ENCODE measurements at places on chromosomes 16 and 17.

DNA sequence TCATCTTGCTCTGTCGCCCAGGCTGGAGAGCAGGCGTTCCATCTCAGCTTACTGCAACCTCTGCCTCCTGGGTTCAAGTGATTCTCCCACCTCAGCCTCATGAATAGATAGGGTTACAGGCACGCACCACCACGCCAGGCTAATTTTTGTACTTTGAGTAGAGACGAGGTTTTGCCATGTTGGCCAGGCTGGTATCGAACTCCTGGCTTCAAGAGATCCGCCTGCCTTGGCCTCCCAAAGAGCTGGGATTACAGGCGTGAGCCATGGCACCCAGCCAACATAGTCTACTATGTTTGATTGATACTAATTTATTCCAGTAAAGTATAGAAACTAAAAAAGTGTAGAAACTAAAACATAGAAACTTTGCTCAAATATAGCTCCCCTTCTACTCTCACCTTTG is 94.9 kb downstream of the CA4 start:
- DNase-seq: no peak

DNA sequence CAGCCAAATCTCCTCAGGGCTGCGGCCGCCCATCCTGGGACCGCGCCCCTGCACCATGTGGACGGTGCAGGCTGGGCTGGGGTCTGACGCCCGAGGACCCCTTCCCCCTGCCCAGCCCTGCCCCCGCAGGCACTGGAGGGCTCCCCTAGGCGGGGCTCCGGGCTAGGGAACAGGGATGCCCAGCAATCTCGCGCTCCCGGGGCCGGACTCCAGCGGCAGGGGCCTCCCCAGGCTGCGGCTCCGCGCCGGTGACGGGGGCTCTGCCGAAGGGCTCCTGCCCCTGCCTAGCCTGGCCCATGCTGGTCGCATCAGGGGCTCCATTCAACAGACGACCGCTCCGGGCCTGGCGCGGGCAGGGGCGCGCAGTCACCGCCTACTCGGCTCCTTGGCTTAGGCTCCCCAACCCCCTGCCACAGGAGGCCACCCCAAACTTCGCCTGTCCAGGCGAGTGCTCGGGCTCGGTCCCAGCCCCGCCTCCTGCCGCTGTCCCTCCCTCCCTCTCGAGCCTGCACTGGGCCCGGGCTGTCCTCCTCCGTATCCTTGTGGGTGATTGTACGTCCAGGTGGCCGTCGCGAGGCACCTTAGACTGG is 27.4 kb upstream of the ADORA2B start:
- no peak for DNase-seq

- DNase-seq: no peak
Observed at GRCh38 chr16:85193115-85193493, 80.8 kb upstream of the CIBAR2 start.

DNA sequence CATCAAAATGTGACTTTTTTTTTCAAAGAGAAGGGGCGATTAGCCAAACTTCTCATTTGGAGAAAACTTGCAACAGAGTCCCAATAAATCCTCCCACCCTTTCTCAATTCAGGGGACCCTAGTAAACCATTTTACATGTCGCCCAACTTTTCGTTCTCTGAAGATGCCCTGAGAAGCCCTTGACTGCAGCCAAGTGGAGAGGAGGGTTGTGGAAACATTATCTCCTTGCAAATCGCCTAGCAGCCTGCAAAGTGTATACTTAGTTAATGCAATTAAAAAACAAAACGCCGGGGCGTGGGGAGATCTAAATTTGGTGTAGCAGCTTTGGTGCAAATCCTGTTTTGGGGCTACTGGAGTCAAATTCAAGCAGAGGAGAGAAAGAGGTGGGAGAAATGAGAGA is 1.2 kb upstream of the SHISA9 start:
- DNase-seq: no peak

DNA sequence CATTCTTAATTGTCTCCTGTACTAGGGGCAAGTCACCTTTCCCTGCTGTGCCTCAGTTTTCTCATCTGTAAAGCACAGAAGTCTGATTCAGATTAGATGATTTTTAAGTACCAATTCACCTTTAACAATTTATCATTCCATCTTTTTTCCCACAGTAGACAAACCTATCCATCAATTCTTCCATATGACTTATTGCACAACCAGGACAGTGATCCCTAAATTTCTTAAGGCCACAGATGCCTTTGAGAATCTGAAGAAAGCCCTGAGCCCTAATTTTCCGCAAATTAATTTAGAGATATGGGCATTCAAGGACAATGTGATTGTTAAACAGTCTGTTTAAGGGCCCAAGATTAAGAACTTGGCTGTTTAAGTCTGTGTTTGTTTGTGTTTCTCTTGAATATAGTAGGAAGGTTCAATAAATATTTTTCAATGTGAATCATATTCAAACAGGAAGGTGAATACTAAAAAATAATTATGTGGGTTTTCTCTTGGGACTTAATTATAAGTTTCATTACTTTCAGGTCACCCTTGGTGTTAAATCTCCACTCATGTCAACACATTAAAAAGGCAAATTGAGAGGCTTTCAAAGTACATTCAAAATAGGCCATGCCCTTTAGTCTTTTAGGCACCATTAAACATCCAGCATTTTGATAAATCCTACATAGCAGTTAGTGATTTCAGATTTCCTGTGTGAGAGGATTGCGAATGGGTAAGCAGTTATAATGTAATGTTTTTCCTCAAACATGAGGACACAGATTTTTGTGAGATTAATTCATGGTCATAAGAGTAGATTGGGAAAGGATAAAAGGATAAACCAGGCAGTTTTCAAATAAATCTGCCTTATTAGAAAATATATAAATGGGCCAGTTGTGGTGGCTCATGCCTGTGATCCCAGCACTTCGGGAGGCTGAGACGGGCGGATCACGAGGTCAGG is 34.9 kb upstream of the MMD start:
- no peak for DNase-seq

GRCh38 chr17:76870377-76870714 is 2.1 kb downstream of the MGAT5B start:
- no peak for DNase-seq

GRCh38 chr16:49800876-49801275 is 55.0 kb downstream of the ZNF423 start:
- peak; percentile 22 for DNase-seq

GRCh38 chr16:26952411-26952810 is 114.3 kb upstream of the C16orf82 start:
- DNase-seq: no peak

- DNase-seq: no peak
Observed at GRCh38 chr16:55562936-55563335, 3.5 kb upstream of the CAPNS2 start.

DNA sequence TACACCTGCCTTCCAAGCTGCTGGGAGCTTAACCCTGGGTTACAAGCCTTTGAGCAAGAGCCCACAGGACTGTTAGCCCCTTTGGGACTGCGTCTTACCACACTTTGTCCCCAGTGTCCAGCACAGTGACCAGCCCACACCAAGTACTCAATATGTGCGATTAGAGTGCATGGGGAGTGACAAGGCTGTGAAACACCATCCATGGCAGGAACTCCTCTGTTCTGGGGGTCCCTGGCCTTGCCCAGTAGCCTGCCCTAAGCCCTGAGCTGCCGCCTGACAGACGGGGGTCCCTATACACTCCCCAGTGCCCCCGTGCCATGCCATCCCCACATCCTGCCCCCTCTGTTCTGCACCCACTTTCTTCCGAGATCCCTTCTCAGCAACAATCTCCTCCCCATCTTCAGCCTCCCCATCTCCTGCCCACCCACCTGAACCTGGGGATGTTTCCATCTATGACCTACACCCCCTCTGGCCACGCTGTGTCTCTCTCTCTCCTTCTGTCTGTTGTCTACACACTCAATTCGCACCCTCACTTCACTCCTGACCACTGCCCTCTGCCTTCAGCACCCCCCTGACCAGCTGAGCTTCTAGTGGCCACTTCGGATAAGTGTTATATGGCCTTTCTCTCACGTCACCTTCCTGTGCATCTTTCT is 112.9 kb upstream of the SMURF2 start:
- DNase-seq: no peak

- no peak for DNase-seq
Observed at GRCh38 chr17:72175263-72175662, 54.4 kb downstream of the SOX9 start.

- no peak for DNase-seq
Observed at GRCh38 chr17:72488555-72489271, 367.9 kb downstream of the SOX9 start.

DNA sequence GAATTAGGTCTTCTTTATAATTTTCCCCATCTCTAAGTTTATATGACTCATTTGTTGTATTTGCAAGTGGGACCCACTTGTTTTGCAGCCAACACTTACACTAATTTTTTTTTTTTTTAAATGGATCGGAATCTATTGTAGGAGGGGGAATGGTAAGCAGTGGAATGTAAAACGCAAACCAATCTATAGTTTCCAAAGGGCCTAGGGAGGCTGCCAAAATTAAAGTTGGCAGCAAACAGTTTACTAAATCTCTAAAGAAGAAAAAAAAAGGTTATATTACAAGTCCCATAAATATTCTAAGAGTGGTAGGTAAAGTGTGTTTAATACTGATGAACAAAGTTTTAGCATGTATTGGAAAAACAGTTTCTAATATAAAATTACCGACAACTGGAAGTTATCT is 416.8 kb upstream of the SALL1 start:
- no peak for DNase-seq

DNA sequence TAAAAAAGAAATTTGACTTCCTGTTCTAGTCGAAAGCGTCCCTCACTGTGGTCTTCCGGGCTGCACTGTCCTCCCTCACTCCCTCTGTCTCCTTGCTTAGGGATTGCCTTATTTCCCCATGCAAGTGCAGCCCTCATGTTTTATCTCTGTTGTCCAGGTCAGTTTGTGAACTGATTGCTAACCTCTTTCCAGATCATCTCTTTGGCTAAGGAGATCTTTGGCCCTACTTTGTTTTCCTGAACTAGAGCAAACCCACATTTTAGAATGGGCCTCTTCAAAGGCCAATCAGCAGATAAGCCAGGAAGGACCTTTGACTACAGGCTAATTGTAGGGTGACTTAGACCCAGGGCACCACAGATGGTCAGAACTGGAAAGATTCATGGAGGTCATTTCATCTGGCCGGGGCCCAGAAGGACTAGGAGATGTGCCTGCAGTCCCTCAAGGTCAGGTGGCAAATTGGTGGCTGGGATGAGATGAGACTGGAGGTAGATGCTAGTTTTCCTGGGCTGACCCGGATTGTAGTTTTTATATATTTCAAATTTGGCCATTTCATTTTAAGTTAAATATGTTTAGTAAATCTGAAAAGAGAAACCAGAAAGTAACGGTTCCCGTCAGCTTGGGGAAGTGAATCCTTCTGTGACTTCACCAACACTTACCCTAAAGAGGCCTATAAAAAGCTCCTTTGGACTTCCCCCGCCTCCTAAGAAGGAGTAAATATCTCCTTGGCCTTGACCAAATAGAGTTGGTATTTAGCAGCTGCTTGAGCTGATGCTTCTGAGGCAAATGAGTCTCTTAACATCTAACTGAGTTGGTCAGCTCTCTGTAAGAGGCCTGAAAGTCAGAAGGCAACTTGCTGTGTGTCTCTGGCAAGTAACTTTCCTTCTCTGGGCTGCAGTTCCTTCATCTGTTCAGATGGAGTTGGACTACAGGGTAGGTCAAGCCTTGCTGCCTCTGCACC is 6.2 kb upstream of the SLC25A19 start:
- peak; percentile 97 for DNase-seq

DNA sequence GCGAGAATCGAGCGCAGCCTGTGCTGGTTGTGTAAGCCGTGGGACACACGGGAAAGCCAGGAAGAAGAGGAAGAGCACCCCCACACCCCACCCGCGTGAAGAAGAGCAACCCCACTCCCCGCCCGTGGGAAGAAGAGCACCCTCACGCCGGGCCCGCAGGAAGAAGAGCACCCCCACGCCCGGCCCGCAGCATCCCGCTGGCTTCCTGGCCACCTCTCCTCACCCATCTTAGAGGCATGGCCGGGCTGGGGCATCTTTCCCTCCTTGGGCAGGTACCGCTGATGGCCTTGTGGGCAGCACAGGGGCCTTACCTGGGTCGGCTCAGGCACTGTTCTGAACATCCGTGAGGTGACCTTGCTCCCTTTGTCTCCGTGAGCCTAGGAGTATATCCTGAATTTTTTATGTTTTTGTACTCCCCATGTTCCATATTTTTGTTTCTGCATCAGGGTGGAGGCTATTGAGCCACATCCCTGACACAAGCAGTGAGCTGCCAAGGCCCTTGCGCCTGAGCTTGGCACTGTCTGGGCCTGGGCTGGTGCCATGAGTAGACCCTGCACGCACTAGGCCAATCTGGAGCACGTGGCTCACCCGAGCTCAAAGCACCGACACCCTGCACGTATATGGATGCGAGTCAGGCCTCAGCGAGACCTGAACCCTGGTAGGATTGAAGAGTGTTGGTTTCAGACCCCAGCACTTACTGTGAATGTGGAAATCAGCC is 71.4 kb upstream of the KCTD5 start:
- no peak for DNase-seq

DNA sequence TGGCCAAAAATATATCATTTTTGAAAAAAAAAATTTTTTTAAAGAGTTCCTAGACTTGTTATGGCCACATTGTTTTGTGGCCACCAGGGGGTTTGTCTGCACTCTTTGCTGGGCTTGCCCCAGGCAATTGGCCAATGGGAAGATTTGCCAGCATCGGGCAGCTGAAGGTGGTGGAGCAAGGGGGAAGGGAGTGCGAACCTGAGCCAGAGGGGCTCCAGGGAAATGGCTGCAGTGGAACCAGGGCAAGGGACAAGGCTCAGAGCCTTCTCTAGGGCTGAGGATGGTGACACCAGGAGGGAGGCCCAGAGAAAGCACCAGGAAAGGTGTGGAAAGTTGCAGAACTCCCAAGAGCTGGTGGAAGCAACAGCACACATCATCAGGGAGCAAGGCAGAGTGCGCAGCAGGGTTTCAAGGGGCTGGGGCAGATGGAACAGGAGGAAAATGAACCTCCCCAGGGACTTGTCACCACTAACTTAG is 15.5 kb upstream of the CMIP start:
- DNase-seq: peak; percentile 66

DNA sequence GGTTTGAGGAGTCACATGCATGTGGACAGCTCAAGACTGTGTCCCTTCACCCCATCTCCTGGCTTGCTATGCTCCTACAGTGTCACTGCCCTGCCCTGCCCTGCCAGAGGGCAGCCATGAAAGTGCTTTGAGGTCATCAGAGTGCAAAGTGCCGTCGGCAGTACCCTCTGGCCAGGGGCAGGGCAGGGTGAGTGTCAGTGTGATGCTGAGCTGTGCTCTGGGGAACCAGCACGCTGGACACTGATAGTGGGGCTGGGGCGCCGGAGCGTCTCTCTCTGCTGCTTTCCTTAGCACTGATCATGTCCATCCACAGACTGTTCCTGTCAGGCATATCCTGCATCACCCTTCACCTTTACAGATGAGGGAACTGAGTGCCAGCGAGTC is 1.6 kb upstream of the SPATA32 start:
- DNase-seq: no peak

Measured in suppressor macrophage treated with lipopolysaccharide for 4 hours (primary cell).